Brain microvascular endothelial cell (primary cell): ENCODE measurements at places on chromosomes 16 and 17.

- DNase-seq: no peak
These were observed 18.9 kb downstream of the DNAJA2 start for GRCh38 chr16:46954562-46954961.

DNA sequence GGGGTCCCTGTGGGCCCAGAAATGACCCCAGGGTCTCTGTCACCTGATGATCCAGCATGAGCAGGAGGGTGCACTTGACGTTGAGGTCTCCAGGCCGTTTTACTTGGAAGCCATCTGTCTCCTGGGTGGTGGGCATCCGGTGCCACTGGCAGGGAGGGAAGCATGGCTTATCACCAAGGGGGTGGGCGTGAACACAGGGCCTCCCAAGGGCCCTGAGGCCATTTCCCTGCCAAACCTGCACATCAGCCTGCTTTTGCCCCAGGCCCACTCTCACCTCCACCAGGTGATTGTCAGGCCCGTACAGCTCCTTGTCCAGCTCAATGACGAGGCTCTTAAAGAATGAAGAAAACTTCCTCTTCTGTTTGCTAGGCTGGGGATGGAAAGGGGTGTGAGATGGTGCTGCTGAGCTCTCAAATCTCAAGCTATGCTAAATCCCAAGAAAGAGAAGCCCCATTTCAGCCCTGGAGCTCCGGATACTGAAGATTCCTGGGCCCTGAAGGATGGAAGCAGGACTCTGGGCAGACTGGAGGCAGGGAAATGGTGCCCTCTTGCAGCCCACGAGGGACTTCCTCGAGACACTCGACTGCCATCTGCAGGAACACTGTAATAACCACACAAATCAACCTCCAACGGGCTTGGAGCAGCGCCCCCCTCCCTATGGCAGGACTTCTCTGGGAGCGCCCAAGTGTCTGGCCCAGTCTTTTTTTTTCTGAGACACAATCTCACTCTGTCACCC lies 7.1 kb upstream of the FTSJ3 start:
- DNase-seq: peak; percentile 72

DNA sequence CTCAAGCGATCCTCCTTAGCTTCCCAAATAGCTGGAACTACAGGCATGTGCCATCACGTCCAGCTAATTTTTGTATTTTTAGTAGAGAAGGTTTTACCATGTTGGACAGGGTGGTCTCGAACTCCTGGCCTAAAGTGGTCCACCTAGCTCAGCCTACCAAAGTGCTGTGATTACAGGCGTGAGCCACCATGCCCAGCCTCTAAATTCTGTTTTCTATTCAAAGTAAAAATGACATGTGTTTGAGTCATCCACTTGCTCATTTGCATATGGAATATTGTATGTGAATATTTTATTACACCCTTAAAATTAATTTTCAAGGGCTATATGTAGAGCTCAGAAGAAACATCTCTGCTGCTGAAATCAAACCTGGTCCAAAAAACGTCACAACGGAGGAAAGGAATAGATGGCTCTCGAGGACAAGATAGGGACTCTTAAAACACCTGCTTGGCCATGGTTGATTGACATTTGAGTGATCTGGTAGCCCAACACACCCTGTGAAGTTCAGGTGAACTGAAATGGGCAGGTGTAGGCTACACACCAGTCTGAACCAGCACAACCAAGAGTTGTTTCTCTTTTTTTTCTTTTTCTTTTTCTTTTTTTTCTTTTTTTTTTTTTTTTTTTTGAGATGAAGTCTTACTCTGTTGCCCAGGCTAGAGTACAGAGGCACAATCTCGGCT lies 51.1 kb downstream of the SF3B3 start:
- no peak for DNase-seq

DNA sequence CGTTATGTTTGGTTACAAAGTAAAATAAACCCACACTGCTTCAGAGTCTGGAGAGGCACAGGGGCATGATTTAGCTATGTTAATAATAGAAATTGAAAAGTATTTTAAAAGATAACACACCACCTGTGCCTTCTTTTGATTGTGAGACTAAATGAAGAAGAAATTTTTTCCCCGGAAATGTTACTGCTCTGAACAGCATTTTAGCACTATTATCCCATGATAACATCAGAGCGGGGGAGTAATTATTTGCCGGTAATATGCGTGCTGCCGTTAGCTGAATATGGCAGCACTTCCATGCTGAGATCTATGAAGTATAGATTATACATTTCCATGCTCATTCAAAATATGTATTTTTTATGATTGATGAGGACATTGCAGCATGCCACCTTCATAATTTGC lies 500.2 kb upstream of the HSBP1 start:
- DNase-seq: no peak

- no peak for DNase-seq
These were observed 29.3 kb upstream of the ELAC2 start for GRCh38 chr17:13047011-13047606.

- peak; percentile 73 for DNase-seq
These were observed 54.8 kb downstream of the VAC14 start for GRCh38 chr16:70746040-70746707.

GRCh38 chr16:86901483-86901882 lies 323.1 kb downstream of the FOXL1 start:
- DNase-seq: peak; percentile 69

GRCh38 chr17:6716736-6717135 lies 3.6 kb upstream of the SLC13A5 start:
- no peak for DNase-seq

DNA sequence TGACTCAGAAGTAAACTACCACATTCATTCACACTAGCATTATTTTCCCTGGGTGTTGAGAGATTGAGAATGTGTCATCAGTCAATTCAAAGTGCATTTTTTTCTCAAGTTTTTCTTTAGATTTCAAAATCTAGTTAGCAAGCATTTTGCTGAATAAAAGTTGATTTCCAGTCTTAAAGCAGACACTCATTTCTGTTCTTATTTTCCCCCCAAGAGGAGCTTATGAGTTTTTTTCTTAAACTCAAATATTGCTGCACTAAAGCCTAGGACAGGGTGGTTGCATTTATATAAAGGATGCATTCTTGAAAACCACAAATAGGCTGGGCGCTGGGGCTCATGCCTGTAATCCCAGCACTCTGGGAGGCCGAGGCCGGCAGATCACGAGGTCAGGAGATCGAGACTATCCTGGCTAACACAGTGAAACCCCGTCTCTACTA lies 15.3 kb downstream of the CDH3 start:
- DNase-seq: peak; percentile 39

GRCh38 chr17:77549726-77550366 lies 408.7 kb upstream of the TNRC6C start:
- DNase-seq: no peak

GRCh38 chr16:85420501-85421337 lies 192.4 kb upstream of the GSE1 start:
- DNase-seq: no peak

- no peak for DNase-seq
These were observed 14.5 kb downstream of the CBFB start for GRCh38 chr16:67043420-67043819.

- DNase-seq: no peak
These were observed 113.8 kb downstream of the SLC39A11 start for GRCh38 chr17:72978593-72979218.

- no peak for DNase-seq
These were observed 44.5 kb downstream of the LITAF start for GRCh38 chr16:11542069-11542744.

DNA sequence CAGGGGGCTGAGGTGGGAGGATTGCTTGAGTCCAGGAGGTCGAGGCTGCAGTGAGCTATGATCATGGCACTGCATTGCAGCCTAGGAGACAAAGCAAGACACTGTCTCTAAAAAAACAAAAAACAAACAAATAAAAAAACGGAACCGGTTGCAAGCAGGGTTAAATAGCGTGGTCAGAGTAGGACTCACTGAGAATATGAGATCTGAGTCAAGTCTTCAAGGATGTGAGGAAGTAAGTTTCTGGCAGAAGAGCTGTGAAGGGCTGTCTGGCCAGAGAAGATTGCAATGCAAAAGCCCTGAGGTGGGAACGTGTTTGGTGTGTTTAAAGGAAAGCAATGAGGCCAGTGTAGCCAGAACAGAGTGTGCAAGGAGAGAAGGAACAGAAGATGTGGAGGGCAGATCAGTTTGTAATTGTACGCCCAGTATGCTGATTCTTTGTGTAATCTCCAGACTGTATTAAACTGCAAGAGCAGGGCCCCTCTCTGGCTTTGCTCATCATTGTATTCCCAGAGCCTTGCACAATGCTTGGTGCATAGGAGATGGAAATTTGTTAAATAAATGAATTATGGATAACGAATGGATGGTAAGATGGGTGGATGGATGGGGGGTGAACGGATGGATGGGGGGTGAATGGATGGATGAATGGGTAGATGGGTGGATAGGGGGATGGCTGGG lies 6.3 kb downstream of the G6PC1 start:
- DNase-seq: no peak

DNA sequence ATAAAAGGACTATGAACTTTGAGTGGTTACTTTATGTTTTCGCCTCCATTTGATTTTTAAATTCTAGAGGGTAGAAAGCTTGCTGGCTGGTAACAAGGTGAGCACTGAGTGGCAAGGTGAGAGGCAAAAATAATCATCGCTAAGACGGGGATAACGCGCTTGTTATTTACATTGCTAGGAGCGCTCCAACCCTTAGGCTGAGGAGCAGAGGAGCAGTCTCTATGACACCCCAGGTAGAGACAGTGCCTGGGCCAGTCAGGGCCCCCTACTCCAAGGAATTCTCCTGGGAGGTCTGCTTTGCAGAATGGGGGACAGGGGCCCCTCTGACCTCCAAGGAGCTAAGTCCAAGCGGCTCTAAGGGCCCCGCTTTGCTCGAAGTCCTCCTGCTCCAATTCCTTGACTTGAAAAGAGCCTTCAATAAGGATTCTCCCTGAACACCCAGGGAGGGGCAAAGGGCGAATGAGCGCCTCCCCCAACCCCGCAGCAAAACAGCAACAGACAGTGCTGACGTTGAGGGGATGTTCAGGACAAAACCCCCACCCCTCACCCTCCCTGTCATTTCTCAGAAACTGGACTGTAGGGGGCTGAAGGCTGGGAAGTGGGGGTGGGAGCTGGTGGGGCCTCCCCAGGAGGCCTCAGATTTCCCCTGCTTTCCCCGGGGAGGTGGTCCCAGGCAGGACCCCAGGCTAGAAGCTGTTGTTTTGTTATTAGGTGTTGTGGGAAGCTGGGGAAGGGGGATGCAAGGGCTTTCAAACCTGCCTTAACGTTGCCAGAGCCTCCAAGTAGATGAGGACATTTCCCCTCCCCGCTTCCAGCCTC lies 10.2 kb upstream of the FOXF1 start:
- no peak for DNase-seq

GRCh38 chr16:54140057-54140787 lies 146.4 kb downstream of the IRX3 start:
- peak; percentile 63 for DNase-seq

- DNase-seq: no peak
These were observed 331.5 kb downstream of the HAPSTR1 start for GRCh38 chr16:9422762-9423513.

DNA sequence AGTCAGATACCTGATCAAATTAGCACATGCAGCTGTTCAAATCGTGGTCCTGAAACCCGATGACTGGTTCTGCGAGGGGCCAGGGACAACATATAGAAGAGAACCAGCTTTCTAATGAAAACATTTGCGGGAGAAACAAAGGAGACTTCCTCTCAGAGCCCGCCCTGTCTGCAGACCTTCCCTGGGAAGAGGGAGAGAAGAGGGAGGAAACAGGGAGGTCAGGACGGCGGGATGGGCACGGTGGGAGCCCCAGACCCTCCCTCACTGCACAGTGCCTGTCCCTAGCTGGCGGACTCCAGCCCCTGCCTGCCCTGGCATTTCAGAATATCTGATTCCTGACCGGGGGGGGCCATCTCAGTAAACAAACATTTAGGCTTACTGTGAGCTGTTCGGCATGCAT lies 317.3 kb downstream of the FOXL1 start:
- no peak for DNase-seq

GRCh38 chr17:48244121-48244711 lies 136.7 kb downstream of the SNX11 start:
- peak; percentile 37 for DNase-seq

- DNase-seq: no peak
These were observed 4.5 kb downstream of the SLC26A11 start for GRCh38 chr17:80224683-80225082.

- no peak for DNase-seq
These were observed 64.6 kb downstream of the USP32 start for GRCh38 chr17:60327134-60327900.

- DNase-seq: no peak
These were observed 27.6 kb downstream of the RMI2 start for GRCh38 chr16:11372829-11373306.

GRCh38 chr16:1744338-1744840 lies 27.0 kb downstream of the NME3 start:
- no peak for DNase-seq

DNA sequence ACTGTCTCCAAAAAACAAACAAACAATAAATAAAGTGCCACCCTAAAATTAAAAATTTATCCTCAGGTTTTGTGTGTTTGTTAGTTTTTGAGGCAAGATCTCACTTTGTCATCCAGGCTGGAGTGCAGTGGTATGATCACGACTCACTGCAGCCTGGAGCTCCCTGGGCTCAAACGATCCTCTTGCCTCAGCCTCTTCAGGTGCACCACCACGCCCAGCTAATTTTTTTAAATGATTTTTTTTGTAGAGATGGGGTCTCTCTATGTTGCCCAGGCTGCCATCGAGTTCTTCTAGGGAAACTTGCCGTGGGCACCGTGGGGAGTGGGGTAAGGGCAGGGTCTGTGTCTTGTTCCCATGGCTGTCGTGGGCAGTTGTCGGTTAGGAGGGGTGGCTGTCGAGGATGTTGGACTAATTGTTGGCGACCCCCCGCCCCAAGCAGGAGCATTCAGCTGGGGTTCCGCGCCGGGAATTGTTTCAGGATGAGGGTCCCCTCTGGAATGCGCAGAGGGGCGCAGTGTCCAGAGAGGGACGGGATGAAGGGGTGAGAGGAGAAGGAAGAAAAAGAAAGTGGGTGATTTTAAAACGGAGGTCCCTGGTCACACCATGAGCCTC lies 1.1 kb upstream of the RNF213 start:
- DNase-seq: no peak

- no peak for DNase-seq
These were observed 122.7 kb downstream of the ABCC6 start for GRCh38 chr16:16100631-16101030.

- no peak for DNase-seq
These were observed 39.2 kb downstream of the IFT140 start for GRCh38 chr16:1572673-1573072.

GRCh38 chr16:67013823-67014633 lies 14.9 kb upstream of the CBFB start:
- DNase-seq: peak; percentile 18
